Stimulated activated CD4-positive, alpha-beta T cell treated with anti-CD3 and anti-CD28 coated beads, Interleukin-1b, Interleukin-23, amount 100 ng/mL, for 24 hours (primary cell): ENCODE measurements at places on chromosomes 6 and 20.

DNA sequence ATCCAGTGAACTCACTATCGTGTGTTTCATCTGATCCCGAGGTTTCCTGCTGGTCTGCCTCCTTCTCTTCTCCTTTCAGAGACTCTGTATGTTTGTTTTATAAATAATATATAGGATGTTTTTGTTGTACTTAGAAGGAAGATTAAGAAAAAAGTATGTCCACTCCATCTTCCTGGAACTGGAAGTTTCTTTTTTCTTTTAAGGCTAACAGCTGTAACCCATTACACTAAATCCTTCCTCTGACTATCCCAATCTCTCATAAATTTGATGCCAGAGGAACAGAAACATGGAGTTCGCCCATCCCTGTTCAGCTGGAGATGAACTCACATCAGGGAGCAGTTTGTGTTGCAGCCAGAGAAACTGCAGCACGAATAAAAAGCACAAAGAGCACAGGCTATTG, 20.7 kb downstream of the RIPK1 start:
- DNase-seq, result no peak

- no peak for DNase-seq
Observed at GRCh38 chr6:52180787-52181558, 5.2 kb upstream of the IL17A start.

GRCh38 chr6:157148391-157149323, 174.7 kb downstream of the TMEM242 start:
- no peak for DNase-seq

GRCh38 chr20:21272679-21273078, 30.5 kb upstream of the XRN2 start:
- DNase-seq, result no peak

- no peak for DNase-seq
Observed at GRCh38 chr6:124770784-124771183, 191.5 kb upstream of the RNF217 start.

DNA sequence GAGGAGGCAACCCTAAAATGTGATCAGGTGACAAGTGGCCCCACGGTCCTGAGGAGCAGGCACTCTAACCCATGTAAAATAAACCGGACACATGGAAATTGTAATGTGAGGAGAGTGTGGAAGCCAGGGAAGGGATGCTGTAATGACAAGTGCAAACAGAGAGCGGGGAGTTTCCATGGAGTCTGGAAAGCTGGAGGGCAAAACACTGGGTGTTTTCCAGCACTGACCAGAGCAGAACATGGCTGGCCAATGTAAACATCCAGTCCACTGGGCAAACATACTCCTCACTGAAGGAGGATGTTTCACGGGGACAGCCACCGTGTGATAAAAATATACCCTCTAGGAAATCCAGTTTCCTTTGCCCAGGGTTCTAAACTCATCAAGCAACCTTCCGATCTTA, 219.0 kb upstream of the JARID2 start:
- DNase-seq, result no peak

GRCh38 chr6:132400555-132400882, 756 bp downstream of the MOXD1 start:
- no peak for DNase-seq

GRCh38 chr6:52550014-52550575, 26.8 kb downstream of the TRAM2 start:
- DNase-seq, result no peak
